ENCODE measurements at places on chromosomes 12 and 14.

- no peak for DNase-seq
Measured at GRCh38 chr12:47277972-47278448, 198.3 kb upstream of the AMIGO2 start.

DNA sequence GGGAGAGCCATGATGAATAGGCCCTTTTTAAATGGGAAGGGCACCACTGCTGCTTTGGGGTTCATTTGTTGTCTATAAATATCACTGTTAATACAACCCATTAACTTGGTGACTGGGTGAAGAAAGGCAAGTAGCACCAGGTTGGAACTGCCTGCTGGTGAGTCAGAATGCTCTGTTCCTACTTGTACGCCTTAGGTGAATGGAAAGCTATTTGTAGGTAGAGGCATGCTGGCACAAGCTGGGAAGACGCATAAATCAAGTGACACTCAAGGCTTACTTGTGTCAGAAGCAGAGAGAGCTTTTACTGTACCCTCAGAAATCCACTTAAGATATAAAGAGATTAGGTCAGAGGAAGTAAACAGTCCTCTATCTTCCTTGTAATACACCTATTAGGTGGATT, 142.5 kb downstream of the TMX1 start:
- DNase-seq: no peak

- DNase-seq: no peak
Measured at GRCh38 chr12:51921017-51921725, 13.9 kb downstream of the ACVRL1 start.

DNA sequence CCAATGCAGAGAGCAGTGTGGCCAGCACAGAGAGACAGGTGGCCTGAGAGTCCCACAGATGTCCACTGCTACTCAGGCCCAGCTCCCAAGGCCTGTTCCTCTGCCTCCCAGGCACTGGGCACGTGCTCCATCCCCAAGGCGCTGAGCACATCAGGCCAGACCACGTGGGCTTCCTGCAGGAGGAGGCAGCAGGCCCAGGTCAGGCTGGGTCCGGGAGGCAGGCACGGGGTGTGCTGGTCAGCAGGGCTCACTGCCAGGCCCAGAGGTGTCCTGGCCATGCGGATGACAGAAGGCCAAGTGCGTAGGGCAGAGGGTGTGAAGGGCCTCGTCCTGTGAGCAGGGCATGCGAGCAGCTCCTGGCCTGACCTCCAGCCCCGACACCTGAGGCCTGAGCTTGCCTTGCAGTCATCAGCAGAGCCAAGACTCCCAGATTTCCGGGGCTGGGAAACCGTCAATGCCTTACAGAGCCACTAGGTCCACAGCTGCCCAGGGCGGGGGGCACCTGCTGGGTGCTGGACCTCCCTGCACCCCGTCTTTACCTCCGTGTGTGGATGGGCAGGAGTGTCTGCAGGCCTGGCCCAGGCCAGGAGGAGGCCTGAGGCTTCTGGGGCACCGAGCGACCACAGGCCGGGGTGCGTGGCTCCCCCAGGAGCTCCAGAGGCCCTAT, 14.9 kb downstream of the TRMT61A start:
- DNase-seq: no peak

All from activated CD8-positive, alpha-beta memory T cell treated with anti-CD3 and anti-CD28 coated beads for 1 hour (primary cell).